ENCODE measurements at places on chromosomes 1 and 21.

DNA sequence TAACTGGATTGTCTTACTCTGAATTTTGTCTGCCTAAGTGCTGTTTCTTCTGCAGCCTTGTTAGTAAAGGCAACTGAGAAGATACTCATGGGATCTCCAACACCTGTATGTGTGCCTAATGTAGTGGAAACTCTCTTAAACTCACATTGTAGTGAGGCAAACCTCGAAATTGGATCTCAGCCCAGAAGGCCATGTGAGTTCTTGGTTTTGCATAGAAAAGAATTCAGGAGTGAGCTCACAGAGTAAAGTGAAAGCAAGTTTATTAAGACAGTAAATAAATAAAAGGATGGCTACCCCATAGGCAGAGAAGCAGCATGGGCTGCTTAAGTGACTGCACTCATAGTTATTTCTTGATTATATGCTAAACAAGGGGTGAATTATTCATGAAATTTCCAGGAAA is 1344.7 kb downstream of the NCAM2 start:
- DNase-seq: no peak

DNA sequence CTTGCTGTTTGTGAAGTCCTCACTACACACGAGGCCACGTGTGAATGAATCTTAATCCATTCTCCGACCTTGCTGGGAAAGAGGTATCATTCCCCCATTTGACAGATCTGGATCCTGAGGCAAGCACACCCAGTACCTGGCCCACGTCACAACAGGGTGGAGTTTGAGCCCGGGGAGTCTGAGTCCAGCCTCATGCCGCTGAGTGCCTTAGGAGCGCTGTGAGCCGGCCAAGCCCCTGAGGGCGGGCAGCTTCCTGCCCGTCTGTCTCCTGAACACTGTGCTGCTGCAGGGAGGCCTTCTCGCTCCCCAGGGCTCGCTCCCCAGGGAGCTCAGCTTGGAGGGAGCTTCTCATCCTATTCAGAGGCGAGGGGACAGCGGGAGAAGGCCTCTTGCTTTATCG is 29.7 kb downstream of the SLC45A1 start:
- DNase-seq: no peak

DNA sequence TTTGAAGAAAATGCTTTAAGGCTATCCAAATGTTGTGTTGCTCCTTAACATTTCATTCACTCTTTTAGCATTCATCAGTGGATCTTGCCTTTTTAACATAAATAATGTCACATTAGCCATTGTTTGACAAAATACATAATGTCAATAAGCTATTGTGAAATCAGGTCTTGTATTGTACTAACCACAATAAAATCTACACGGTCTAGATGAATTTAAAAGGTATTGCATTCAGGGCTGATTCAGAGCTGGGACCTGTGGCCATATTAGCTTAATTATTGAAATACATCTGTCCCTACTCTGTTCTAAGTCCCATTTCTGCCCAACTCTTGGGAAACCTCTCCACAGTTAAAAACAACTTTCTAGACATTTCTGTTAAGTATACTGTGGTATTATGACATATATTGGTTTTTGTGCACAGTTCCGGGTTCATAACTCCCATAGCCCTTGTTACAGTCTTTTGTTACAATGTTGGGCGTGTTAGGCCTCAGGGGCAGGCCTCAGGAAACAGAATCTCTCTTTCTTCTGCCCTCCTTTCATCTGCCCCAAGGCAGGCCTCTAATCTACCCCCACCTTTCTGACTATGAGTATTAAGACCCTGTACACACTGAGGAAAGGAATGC is 44.7 kb upstream of the CITED4 start:
- DNase-seq: no peak

DNA sequence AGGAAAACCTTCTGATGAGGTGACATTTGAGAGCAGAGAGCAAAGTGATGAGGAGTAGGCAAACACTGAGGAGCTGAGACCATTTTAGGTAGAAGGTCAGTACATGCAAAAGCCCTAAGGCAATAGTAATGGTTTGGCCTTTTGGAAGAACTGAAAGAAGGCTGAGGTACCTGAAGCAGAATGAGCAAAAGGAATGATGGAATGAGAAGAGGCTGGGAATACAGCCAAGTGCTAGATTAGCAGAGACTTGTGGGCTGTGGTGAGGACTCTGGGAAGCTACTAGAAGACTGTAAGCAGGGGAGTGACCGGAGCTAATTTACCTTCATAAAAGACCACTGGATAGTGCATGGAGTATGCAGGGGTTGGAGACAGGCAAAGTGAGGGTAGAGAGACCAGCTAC is 77.9 kb downstream of the GFI1 start:
- DNase-seq: no peak

DNA sequence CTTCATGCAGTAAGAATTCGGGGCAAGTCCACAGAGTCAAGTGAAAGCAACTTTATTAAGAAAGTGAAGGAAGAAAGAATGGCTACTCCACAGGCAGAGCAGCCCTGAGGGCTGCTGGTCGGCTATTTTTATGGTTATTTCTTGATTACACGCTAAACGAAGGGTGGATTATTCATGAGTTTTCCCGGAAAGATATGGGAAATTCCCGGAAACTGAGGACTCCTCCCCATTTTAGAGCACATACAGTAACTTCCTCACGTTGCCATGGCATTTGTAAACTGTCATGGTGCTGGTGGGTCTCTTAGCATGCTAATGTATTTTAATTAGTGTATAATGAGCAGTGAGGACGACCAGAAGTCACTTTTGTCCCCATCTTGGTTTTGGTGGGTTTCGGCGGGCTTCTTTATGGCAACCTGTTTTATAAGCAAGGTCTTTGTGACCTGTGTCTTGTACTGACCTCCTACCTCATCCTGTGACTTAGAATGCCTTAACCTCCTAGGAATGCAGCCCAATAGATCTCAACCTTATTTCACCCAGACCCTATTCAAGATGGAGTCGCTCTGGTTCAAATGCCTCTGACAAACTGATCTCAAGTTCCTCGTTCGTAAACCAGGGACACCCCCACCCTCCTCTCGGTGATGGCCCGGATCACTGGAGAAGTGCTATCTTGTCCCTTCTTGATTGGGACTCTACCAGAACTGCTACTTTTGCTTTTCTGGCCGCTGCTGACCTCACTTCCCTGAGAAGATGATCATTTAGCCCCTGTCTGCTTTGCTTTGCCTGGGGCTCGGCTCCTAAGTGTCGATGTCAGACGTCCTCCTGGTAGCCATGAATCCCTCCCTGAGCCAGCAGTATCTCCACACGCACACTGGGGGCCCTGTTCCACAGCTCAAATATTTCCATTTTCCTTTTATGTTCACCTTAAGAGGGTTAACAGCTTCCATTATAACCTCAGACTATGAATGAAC is 48.8 kb downstream of the CLSTN1 start:
- DNase-seq: no peak

- DNase-seq: no peak
Measured at GRCh38 chr1:100868364-100868995, 26.2 kb downstream of the EXTL2 start.

DNA sequence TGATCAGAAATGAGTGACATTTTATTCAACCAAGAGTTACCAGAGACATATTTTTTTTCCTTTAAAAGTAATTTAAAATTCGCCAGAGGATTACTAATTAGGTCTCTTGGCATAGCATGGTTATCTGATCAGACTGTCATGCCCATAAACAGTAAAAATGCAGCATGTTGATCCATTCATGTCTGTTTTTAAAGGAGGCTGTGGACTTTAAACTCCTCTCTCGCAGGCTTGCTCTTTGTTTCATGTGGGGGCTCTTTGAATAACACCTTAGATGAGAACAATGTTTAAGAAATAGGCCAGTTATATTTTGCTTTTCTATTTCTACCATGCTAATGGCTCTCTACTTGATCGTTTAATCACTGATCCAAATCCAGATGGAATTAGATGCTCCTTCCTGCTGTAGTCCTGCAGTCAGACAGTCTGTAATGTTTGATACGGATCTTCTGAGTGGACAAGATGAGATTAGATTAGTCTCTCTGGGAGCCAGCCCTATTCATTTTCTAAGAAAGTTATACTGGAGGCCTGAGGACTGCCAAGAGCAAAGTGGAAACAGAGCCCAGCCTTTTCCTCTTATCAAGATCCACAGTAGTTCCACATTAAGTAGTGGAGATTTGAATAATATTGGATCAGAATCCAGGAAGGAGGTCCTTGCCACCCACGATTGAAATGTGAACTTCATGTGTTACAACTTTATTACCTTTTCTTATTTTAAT is 197.4 kb downstream of the HS2ST1 start:
- DNase-seq: no peak

GRCh38 chr1:47703981-47704596 is 266.2 kb downstream of the FOXD2 start:
- DNase-seq: no peak

DNA sequence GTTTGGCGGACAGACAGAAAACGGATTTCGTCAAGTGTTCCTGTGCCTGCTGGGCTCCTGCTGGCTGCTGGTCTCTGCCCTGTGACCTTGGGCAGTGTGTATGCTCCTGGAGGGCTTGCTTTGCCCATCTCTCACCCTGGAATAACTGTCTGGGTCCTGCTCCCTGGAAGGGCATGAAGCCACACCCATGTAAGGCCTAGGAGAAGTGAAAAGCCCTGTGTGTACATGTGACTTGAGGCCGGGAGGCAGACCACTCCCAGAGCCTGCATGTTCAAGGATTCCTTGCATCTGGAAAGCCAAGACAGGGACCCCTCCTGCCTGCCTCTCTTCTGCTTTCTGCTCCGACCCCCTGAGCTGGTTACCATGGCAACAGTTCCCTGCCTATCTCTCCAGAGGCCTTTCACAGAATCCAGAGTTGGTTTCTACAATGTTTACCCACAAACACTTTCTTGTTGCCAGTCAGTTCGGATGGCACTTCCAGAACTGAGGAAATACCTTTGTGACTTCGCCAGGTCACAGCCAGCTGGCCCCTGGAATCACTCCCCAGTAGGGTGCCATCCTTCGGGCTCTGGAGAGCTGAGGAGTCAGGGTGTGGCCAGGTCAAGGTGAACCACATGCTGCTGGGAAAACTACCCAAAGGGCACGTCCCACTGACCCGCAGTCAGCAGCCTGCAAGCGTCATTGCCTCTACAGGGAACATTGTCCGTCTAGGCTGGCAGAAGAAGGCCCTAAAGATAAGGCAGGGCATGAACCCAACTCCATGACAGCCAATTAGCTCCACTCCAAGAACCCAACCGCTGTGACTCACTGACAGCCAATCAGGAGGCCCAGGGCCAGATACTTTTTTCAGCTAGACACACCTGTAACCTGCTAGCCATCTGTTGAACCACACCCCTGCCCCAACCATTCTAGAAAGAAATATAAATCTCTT is 14.7 kb upstream of the GPR37L1 start:
- DNase-seq: no peak

DNA sequence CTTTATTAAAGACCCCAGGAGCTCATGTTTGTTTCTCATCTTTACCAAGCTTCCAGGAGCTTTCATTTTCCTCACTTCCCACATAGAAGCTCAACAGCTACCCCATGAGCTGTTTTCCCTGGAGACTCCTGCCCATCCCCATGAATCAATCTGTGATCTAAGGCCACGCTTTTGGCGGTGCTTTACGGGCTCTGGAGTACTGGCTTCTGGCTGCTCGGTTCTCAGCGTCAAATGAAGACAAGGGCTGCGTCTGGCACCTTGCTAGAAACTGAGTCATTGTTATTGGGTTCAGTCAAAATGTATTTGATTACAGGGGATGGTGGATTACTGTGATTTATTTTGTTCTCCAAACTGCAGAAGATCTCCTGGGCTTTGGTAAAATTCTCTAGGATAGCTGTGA is 39.9 kb downstream of the ACP6 start:
- no peak for DNase-seq

DNA sequence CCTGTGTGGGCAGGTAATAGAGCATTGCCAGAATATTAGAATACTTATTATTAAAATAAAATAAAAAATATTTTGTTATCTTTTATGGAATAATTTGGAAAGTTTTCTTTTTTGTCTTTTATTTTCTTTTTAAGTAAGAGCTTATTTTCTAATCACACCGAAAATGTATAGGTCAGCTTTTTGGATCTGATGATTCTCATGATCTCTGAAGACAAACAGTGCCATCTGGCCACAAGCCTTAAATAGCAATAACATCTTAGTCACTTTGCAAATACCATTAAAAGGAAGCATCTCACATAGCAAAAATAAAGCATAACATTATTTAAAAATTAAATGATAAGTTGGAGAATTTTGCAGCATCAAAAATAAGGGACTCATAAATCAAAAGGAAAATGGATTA is 213.8 kb downstream of the PLA2G4A start:
- DNase-seq: no peak

DNA sequence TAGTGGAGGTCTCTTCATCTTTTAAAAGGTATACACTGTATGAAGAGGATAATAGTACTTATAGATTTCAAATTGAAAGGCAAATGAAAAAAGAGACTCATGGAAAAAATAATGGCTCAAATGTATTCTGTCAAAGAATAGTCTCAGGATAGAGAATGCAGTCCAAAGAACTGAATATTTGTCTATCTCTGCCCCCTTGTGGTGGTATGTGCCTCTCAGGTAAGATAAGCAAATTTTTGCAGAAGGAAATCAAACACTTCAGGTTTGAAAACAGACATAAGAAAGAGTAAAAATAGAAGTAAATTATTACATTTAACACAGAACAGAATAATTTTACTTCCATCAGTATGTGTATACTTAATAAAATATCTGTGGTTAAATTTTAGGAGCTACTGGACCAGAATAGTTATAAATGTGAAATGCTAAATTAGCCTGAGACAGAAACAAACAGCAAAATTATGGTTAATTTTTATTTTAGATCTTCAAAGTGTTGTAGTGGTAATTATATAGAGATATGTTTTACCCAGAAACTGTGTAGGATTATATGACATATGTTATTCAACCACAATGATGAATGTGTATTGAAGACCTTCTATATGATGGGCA is 164.4 kb upstream of the PALMD start:
- no peak for DNase-seq

DNA sequence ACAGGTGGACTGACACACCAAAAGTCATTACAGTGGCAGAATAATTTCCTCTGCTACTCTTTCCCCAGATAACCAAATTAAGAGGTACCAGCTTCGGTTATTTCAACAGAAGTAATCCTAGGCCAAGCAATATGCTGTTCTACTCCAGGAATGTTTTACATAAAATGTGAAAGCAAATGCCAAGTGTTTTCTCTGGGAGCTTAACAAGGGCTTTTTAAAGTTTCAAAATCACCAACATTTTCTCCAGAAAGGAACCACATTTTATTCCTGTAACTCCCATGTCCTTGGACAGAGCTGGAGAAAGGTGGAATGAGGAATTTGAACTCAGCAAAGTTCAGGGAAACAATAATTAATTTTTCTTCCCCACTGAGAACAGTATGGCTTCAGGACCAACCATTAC is 27.2 kb downstream of the CNN3 start:
- DNase-seq: no peak

DNA sequence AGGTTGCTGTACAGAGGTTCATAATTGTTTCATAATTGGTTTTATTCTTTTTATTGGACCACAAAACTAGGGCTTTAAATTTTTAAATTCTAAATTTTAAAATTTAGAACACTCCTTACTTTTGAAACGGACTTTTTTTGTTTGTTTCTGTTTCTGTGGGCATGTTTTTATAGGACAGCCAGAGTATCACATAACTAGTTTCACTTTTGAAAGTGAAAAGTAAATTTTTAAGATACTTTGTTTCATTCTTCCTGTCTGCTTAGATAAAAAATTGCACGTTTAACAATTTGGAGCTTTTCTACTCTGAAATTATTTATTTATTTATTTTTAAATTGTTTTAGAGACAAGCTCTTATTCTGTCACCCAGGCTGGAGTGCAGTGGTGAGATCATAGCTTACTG is 29.7 kb downstream of the MDM4 start:
- no peak for DNase-seq

GRCh38 chr1:199404191-199404590 is 623.3 kb upstream of the NR5A2 start:
- no peak for DNase-seq

Data from activated effector memory CD4-positive, alpha-beta T cell treated with anti-CD3 and anti-CD28 coated beads, Interleukin-2, amount 50 U/mL, for 16 hours (primary cell).